ENCODE measurements at places on chromosomes 5 and 9. TPM values are rescaled to one million over a fixed set of nuclear protein-coding genes. Genes with fewer than 3 reads are reported as not detected.

GRCh38 chr9:31606678-31607077 is 777.8 kb upstream of the ACO1 start:
- no peaks in the 10 kb centered on the region for H3K4me1 ChIP-seq
- no peak overlapping the region for H3K27ac ChIP-seq
- no peaks in the 10 kb centered on the region for H3K27me3 ChIP-seq
- no peak for DNase-seq
- H3K36me3 ChIP-seq: no peaks in the 10 kb centered on the region

DNA sequence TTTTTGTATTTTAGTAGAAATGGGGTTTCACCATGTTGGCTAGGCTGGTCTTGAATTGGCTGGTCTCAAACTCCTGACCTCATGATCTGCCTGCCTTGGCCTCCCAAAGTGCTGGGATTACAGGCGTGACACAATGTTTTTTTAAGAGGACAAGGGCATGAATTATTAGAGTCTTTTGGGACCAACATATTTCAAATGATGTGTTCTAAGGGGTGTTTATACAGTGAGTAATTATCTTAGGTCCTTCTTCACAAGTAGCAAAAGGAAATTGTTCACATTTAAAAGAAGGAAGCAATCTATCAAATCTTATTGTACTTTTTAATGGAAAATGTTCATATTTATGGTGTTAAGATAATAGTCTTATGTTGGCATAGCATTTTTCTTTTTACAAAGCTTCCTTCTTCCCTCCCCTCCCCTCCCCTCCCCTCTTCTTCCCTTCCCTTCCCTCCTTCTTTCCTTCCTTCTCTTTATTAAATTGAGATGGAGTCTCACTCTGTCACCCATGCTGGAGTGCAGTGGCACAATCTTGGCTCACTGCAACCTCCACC is 6.7 kb downstream of the GNG10 start:
- H3K27me3 ChIP-seq: no peaks in the 10 kb centered on the region
- no peak overlapping the region for H3K4me3 ChIP-seq
- no peak for DNase-seq
- no peak overlapping the region for H3K27ac ChIP-seq

- no peak overlapping the region for H3K27ac ChIP-seq
- H3K36me3 ChIP-seq: peaks cover 3% of the 10 kb centered on the region
- no peaks in the 10 kb centered on the region for H3K4me1 ChIP-seq
- no peak for DNase-seq
- no peak overlapping the region for H3K4me3 ChIP-seq
- H3K27me3 ChIP-seq: peaks cover 27% of the 10 kb centered on the region
These were observed 113.7 kb downstream of the HTR4 start for GRCh38 chr5:148540647-148541046.

- peaks cover 22% of the 10 kb centered on the region for H3K4me1 ChIP-seq
- peak overlapping the region; percentile 16 for H3K4me3 ChIP-seq
- H3K27me3 ChIP-seq: no peaks in the 10 kb centered on the region
- DNase-seq: peak; percentile 32
- peaks cover 53% of the 10 kb centered on the region for H3K36me3 ChIP-seq
- peak overlapping the region; percentile 93 for H3K27ac ChIP-seq
These were observed 32.5 kb downstream of the RAB14 start for GRCh38 chr9:121169094-121169601.

GRCh38 chr9:87193925-87194868 is 246.9 kb upstream of the GAS1 start:
- no peak overlapping the region for H3K27ac ChIP-seq
- DNase-seq: no peak
- no peaks in the 10 kb centered on the region for H3K4me1 ChIP-seq
- no peak overlapping the region for H3K4me3 ChIP-seq
- peaks cover 13% of the 10 kb centered on the region for H3K27me3 ChIP-seq

GRCh38 chr5:54184806-54185205 is 125.6 kb downstream of the ARL15 start:
- H3K4me1 ChIP-seq: peaks cover 2% of the 10 kb centered on the region
- peaks cover 17% of the 10 kb centered on the region for H3K36me3 ChIP-seq
- DNase-seq: no peak
- no peak overlapping the region for H3K4me3 ChIP-seq

- peaks cover 41% of the 10 kb centered on the region for H3K27me3 ChIP-seq
- H3K4me1 ChIP-seq: peaks cover 11% of the 10 kb centered on the region
- H3K4me3 ChIP-seq: no peak overlapping the region
These were observed 4.5 kb upstream of the SHC3 start for GRCh38 chr9:89183146-89183545.

DNA sequence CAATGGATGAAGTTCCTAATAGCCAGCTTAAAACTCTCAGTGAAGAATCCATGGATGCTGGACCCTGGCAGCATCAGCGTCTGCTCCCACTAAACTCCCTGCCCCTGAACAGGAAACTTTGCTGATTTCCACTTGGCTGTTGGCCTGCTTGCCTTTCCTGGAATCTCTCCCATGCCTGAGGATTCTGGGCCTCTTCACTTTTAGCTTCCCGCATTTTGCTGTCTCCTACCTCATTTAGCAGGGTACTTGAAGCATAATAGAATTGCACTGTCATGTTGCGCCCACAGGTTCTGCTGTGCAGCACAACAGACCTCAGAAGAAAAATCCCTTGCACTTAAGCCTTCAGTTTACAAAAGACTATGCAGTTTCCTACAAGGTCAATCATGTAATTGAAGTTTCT is 127.6 kb downstream of the DROSHA start:
- H3K4me1 ChIP-seq: no peaks in the 10 kb centered on the region
- no peak overlapping the region for H3K27ac ChIP-seq
- peaks cover 33% of the 10 kb centered on the region for H3K36me3 ChIP-seq
- no peak for DNase-seq
- H3K27me3 ChIP-seq: no peaks in the 10 kb centered on the region

DNA sequence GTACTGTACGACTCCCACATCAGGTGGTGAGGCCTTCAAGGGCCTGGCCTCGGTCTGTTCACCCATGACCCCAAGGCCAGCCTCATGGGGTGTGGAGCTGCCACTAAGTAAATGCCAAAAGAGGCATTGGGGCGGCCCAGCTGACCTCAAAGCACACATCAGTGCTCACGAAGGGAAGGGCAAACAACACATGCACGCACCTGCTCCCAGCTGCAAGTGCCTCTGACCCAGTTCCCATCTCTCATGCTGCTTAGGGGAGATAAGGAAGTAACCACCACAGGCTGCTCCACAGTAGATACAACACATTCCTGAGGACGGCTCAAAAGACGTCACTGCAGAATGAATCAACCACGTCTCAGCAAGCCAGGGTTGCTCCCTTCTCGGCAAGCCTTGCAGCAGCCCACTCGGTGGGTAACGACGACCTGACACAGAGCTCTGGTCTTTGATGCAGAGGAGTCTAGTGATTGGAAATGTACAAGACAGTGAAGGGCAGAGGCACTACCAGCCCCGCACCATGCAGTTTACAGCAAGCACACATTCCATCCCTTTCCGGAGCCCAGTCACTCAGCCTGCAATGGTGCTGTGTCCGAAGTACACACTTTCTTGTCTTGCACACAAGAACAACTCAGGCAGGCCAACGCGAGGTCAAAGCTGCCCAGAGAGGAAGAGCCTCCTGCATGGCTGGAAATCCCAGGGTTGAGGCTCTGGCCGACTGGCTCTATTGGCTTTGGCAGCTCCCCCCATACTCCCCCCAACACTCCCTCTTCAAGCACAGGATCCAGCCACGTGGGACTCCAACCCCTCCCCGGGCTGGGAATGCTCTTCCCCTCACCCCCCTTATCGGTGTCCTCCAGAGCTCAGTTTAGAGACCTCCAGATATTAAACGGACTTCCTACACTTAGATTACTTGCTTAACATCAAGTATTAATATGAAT is 31.8 kb downstream of the FABP6 start:
- peaks cover 3% of the 10 kb centered on the region for H3K27me3 ChIP-seq
- H3K4me3 ChIP-seq: no peak overlapping the region
- H3K36me3 ChIP-seq: no peaks in the 10 kb centered on the region
- no peak overlapping the region for H3K27ac ChIP-seq
- DNase-seq: no peak
- H3K4me1 ChIP-seq: peaks cover 26% of the 10 kb centered on the region

DNA sequence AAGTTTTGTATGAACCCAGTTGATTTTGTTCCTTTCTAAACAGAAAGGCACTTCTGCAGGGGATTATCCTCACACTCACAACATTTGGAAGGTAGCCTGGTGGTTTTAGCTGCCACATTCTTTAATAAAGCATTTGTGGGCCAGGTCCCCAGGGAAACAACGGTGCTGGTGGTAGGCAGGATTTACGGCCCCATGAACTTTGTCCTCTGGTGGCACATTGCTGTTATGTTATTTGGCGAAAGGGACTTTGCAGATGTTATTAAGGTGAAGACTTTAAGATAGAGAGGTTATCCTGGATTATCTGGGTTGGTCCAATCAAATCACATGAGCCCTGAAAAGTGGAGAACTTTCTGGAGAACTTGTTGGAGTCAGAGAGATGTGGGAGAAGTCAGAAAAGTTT is 86.3 kb upstream of the C9orf72 start:
- no peak overlapping the region for H3K27ac ChIP-seq
- no peak for DNase-seq
- H3K4me1 ChIP-seq: no peaks in the 10 kb centered on the region
- H3K36me3 ChIP-seq: no peaks in the 10 kb centered on the region

BTNL8 gene
- total RNA-seq: not detected

TAF1L gene
- total RNA-seq: 0.08 TPM

SEMA6A gene
- total RNA-seq: not detected

FSTL4 gene
- 1.5 TPM for total RNA-seq

DMRT2 gene
- total RNA-seq: not detected

FGF1 gene
- total RNA-seq: not detected

All from naive thymus-derived CD8-positive, alpha-beta T cell (primary cell).